AG04450 (cell line): ENCODE measurements at places on chromosomes 2 and 18. TPM values are rescaled to one million over a fixed set of nuclear protein-coding genes. Genes with fewer than 3 reads are reported as not detected.

The COLEC12 gene
- polyA plus RNA-seq: 10.4 and 10.9 TPM in 2 replicates

The ERCC3 gene
- polyA plus RNA-seq: 51.7 and 53.5 TPM in 2 replicates

GRCh38 chr2:174074831-174075230 is 109.7 kb upstream of the SP3 start:
- no peak for DNase-seq

The GALR1 gene
- not detected in 2 replicates for polyA plus RNA-seq

GRCh38 chr2:128308889-128309279 is 9.8 kb downstream of the HS6ST1 start:
- no peak for DNase-seq

DNA sequence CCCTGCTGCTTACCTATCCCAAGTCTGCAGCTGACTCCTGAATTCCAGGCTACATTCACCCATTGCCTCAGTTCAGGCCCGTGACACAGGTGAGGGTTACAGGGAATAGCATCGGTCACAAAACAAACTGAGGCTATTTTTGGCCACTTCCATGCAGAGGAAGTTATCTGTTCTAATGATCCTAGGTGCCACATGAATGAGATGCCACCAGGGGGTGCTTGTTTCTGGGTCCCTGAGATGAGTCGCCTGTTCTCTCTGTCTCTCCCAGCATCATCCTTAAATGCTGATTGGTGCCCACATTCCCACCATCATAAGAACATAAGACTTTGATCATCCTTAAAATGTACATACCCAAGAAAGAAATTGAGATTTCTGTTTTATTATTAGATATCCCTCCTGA is 119.0 kb upstream of the CELF4 start:
- no peak for DNase-seq

The PCARE gene
- not detected in 2 replicates for polyA plus RNA-seq

DNA sequence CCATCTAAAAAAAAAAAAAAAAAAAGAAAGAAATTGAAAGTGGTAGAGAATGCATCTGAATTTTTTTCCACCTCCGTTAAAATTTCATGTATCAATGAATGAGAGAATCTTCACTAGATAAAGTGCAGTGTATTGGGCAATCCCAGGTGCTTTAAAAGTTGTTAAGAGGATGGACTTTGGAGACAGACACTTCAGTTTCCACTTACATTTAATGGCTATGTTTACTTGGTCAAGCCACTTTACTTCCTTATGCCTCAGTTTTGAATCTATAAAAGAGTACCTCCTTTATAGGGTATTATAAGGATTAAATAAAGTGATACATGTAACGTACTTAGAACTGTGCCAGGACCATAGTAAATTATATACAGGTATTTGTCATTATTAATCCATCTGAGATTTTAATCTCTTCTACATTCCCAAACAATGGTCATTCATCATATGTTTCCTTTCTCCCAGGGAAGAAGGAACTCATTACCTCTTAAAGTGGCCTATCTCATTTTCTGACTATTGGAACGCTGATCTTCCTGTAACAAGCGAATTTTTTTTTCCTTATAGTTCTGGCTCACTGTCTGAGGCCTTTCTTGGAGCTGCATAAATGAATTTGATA is 29.1 kb upstream of the TANK start:
- no peak for DNase-seq
